NCI-H1417 (cell line): ENCODE measurements at places on chromosomes 12 and 14.
A peak's percentile ranks its signal among the peaks of the same experiment; 100 is the strongest.

- no peak for DNase-seq
Measured at GRCh38 chr14:75289840-75290388, 11.3 kb downstream of the FOS start.

DNA sequence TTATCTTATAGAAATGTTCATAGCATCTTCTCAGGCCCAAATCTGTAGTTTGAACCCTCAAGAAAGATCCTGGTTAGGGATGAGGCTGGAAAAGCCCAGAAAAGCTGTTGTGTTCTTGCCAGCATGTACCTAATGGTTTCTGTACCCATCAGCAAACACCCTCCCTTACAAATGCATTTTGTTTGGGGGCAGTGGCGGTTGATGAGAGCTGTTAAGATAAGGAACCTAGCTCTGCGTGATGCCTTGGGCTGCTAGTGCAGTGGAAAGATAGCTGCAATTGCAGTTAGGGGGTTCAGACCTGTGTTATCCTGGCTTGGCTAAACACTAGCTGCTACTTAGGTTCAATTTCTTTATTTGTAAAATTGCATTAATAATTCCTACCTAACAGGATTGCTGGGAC lies 3.6 kb downstream of the TPH2 start:
- no peak for DNase-seq

- no peak for DNase-seq
Measured at GRCh38 chr14:77175843-77176242, 5.8 kb upstream of the TMEM63C start.

DNA sequence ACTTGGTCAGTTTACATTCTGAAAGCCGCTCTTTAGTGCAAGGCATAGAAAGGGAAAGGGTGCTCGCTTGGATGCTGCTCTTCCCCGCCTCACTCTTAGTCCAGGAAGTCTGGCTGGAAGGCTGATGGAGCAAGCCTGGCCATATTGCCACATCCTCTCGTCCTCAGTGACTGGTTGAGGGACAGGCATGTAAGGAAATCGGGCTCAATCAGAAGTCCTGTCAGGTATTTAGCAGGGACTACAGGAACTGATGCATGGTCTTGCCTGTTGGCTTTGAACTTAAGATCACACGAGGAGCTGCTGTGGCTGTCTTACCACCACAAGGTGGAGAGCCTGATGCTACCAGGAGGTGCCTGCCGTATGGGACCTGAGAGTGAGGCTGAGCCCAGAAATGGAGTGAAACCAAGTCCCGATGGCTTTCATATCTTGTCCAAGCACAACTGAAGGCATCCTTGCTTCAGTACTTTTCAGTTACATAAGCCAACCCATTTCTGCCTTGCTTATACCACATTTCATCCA lies 10.7 kb upstream of the C12orf75 start:
- no peak for DNase-seq

- no peak for DNase-seq
Measured at GRCh38 chr12:69101505-69101904, 137.9 kb upstream of the CPSF6 start.

GRCh38 chr14:65359503-65359902 lies 53.0 kb upstream of the FUT8 start:
- no peak for DNase-seq

DNA sequence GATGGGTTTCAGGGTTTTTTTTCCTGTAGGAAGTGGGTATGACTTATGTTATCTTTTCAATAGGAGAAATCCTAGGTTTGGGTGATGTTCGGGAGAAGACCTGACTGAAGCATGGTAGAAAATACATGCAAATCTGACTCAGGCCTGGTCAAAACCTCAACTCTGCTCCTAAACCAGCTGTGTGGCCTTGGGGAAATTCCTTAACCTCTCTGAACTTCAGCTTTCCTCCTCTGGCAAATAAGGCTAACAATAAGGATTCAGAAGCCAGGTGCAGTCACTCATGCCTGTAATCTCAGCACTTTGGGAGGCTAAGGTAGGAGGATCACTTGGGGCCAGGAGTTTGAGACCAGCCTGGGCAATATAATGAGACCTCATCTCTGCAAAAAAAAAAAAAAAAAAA lies 148.5 kb downstream of the PHETA1 start:
- no peak for DNase-seq

DNA sequence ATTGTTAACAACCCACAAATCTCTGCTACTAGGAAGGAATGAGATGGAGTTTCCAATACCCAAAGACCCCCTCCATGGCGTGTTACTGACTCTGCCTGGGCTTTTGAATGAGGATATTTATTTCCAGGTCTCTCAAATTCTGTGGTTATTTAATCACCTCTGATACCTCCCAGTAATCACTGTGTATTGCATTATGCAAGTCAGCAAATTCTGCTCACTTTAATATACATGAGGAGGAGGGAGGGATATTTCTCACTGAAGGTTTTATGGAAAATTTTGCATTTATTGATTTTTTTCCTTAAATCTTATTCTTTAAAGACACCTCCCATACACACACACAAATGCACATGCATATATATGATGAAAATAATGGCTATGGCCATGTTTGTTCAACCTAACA lies 962.9 kb downstream of the VRK1 start:
- DNase-seq, result no peak

- DNase-seq, result no peak
Measured at GRCh38 chr14:68495101-68496039, 297.5 kb downstream of the ZFP36L1 start.

DNA sequence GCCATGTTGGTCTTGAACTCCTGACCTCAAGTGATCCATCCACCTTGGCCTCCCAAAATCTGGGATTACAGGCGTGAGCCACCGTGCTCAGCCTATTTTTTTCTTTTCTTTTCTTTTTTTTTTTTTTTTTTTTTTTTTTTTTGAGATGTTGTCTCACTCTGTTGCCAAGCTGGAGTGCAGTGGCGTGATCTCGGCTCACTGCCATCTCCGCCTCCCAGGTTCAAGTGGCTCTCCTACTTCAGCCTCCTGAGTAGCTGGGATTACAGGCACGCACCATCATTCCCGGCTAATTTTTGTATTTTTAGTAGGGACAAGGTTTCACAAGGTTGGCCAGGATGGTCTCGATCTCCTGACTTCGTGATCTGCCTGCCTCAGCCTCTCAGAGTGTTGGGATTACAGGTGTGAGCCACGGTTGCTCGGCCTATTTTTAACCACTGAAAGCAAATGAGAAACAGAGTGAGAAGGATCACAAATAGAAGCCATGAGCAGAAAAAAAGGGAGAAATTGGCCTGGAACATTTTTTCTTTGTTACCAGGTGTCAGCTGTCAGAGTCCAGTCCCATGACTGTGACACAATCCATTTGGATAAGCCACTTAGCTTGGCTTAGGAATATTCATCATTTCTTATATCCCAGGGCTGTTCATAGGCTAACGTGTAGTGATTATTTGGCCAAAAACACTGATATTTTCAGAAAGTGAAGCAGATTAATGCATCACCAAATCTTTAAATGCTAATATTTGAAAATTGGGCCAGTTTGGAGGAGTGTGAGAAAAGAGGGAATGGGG lies 7.9 kb upstream of the NFKBIA start:
- DNase-seq, result no peak

- no peak for DNase-seq
Measured at GRCh38 chr14:52032204-52032801, 36.6 kb downstream of the NID2 start.

DNA sequence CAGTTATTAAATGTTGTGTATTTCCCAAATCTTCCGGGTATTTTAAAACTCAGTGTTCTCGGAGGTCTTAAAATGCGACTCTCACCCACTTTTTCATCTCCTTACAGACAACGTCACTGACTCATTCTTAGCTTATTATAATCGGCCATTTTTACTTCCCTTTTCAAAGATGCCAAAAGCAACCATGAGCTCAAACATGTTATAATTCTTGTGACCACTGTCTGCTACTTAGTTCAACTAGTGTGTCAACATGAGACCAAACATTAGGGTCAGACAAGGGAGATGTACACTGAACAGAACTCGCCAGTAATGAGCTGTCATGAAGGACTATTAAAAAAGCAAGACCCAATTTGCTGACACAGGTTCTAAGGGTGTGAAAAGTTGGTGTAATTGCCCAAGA lies 4.2 kb upstream of the GRIP1 start:
- DNase-seq, result no peak

- DNase-seq, result no peak
Measured at GRCh38 chr14:92756446-92756845, 8.0 kb upstream of the LGMN start.

DNA sequence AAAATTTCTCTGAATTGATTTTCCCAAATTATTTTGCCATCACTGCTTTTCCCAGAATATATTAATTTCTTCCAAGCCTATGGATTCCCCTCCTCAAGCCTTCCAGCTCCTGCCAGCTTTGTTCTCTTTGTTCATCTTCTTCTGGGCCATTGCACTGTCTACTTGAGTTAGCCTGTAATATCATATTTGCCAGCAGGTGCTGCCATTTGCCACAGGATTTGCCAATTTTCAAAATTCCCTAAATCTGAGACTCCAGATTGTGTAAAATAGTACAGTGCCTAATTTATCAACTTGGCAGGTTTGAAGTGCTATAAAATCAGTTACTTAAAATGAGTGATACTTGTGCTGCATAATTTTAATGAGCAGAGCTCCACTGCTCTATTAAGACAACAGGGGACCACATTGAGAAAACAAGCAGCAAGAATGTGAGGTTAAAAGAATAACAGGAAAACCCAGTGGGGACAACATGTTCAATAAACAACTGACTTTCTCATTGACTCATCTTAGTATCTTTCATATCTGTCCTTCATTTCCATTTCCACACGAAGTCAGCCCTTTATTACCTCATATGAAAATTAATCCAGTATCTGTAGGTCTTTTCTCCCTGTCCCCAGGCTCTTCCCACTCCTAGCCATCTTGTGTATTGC lies 84.6 kb upstream of the CCDC196 start:
- DNase-seq, result peak; percentile 6

DNA sequence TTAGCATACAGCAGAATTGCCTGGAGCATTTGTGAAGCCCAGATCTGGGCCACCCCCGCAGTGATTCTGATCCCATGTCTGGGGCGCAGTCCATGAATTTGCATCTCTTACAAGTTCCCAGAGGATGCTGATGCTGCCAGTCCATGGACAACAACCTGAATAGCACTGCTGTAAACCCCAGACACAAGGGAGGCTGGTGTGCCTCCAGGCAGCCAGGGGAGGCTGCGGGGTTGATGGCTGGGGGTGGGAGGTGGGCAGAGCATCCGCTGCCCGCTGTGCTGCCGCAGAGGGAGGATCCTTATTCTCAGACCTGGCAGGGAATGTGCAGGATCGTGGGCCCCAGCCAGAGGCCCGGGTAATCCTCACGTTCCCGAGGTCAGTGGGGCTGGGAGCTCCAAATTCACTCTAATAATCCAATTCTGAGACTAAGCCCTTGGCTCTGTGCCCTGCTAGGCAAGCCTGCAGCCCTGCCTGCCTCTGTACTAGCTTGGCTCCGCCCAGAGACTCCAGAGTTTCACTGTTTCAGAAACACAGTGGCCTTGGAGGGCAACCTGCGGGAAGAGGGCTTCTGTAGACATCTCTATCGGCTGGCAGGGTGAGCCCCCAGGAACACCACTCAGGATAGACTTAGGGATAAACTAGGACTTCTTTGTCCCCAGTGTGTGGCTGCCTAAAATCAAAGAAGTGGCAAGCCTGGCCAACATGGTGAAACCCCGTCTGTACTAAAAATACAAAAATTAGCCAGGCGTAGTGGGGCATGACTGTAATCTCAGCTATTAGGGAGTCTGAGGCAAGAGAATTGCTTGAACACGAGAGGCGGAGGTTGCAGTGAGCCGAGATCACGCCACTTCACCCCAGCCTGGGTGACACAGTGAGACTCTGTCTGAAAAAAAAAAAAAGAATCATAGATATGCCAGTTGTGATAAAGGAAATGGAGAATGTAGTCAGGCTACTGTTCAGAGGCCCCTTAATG lies 17.8 kb upstream of the MLEC start:
- DNase-seq, result no peak

DNA sequence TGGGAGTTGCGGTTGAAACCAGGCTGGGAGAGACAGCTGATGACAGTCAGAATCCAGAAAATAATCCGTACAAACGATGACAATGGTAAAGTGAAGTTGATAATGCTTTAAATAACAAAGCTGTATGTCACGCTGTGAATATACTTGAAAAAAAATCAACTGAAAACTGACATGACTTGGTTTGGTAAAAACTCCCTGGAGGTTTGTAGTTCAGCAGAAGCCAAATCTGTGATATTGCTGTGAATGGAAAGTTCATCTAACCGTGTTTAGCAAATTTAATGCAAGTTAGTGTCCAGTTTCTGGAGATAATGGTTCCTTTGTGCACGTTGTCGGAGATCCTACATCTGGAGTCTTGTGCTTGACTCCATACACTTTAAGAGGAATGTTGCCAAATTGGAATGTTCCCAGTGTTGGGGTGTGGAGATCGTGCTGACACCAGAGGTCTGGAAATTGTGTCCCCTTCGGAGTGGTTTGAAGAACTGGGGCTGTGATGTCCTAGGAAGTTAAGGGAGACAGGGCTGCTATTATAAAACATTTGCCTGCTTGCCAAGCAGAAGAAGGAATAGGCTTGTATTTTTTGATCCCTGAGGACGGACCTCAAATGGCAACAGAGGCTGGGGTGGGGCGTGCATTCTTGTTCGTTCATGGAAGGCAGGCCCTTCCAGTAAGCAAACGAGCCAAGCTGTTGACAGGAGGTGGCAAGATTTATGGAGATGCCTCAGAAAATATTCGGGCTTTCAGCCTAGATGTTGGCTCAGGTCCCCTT lies 30.6 kb downstream of the PPFIBP1 start:
- DNase-seq, result no peak

DNA sequence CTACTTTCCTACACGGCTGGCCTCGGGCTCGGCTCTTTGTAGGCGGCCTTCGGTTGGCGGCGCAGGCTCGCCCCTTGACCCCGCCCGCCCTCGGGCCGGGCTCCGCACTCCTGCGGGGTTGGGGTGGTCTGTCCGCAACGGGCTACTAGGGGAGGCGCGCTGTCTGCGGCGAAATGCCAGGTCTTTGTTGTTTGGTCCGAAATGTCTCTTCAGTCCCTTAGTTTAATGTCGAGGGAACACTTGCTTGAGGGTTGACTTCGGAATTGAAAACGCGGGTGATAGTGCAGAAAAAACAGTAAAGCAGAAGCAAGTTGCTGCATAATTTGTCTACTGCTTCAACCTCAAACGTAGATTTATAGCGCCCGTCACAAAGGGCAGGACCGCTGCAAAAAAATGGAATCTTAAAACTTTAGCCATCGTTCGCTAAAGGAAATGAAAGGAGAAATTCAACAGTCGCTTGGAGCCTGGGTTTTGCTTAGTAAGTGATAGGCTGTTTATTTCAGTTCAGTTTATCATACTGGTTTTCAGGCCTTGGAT lies 390 bp downstream of the JKAMP start:
- no peak for DNase-seq

DNA sequence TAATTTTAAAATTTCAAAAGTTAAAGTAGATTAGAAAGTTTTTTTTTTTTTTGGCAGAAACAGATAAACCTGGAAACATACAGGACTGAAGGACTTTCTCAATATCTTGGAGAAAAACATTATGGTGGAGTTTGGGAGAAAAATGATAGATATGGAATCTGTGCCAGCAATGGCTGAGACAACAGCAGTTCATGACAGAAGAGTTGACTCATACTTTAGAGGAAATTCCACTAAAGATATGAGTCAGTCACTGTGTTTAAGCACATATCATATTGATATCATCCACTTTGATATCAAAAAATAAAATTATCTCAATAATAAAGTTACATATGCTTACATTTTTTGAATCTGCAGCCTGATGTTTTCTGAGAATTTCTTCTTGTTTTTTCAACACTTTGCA lies 193.9 kb upstream of the OR4E1 start:
- DNase-seq, result no peak
